ENCODE measurements at places on chromosomes 13 and 19.

DNA sequence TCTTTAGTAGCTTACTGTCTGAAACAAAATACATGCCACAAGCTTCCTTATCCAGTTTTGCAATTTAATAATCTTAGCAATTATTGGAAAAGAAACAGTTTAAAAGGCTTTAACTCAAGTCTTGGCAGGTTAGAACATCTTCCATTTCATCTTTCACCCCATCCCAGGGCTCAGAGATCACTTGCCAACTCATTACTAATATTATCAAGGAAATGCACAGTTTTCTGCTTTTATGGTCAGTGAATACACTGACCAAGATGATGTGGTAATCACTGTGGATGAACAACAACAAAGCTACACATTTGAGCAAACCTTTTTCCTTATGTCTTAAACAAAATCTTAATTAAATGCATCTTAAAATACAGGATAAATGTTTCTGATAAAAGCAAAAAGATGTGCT is 48.0 kb upstream of the ITM2B start:
- no peak for DNase-seq

GRCh38 chr19:30428844-30429243 is 56.7 kb downstream of the ZNF536 start:
- no peak for DNase-seq

DNA sequence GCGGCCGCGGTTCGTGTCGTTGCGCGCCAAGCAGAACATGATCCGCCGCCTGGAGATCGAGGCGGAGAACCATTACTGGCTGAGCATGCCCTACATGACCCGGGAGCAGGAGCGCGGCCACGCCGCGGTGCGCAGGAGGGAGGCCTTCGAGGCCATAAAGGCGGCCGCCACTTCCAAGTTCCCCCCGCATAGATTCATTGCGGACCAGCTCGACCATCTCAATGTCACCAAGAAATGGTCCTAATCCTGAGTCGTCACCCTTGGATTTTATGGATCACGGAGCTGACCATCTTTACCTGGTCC is 475 bp downstream of the MRPL57 start:
- no peak for DNase-seq

DNA sequence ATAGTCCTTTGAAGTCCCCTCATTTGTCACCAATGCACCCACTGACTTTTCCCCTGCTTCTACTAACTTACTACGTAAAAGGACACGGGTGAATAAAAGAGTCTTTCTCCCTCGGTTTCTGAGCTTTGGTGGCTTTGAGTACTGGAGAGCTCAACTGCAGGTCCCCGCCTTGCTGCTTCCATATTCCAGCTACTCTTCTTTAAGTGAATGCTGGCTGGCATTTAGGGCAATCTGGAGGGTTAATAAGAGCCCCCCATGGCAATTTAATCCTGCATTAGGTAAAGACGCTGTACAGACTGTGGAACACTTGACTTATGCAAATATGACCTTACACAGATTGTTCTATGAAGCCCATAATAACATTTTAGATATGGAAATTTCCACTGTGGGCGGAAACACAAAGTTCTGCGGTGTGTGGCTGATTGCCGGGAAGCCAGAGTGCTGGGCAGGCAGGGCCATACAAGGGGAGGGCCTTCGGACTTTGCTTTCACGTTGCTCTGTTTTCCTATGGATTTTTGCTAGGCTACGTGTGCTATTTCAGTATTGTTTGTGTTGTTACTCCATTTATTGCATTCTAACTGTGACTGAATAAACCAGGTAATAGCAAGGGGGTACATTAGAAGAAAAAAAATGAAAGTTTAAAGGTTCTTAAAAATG is 97.5 kb downstream of the SLC10A2 start:
- no peak for DNase-seq

GRCh38 chr13:77389625-77390000 is 62.7 kb upstream of the MYCBP2 start:
- no peak for DNase-seq

- no peak for DNase-seq
Measured at GRCh38 chr19:7550987-7551761, 15.7 kb downstream of the PNPLA6 start.

DNA sequence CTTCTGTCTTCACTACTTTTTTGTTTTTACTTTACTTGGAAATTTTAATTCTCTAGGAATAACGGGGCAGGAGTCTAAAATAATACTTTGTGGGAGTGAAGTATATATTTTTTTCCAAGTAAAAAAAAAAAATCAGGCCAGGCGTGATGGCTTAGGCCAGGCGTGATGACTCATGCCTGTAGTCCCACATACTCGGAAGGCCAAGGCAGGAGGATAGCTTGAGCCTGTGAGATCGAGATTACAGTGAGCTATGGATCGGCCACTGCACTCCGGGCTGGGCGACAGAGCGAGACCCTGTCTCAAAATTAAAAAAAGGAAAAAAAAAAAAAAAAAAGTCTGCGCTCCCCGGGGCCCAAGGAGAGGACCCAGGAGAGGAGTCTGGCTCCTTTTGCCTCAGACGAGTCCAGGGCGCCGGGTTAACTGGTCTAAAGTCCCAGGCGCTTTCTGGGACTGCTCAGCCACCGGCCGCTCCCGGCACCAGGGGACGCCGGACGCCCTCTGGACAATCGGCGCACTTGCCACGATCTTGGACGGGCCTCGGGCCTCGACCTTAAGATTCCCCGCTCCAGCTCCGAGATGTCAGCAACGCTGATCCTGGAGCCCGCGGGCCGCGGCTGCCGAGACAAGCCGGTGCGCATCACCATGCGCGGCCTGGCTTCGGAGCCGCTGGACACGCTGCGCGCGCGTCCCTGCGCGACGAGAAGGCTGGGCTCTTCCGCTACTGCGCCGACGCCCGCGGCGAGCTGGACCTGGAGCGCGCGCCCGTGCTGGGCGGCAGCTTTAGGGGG is 2.7 kb upstream of the ZFP82 start:
- peak; percentile 8 for DNase-seq

DNA sequence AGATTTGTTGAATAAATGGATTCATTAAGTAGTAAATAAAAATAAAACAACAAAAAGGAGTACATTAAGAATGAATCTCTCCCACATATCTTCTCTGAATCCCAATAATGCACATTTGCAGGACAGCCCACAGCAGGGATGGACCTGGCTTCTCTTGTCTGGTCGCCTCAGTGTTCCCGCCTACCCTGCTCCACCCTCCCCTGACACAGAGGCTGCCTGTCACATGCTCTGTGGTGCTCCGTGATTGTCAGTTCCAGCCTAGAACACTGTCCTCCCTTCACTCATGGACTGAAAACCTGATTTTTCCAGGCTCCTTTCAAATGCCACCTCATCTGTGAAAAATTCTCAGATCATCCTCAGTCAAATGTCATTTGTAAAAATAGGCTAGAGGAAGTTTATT is 94.5 kb upstream of the GPR12 start:
- DNase-seq, result no peak

- no peak for DNase-seq
Measured at GRCh38 chr13:24275041-24275440, 34.3 kb upstream of the C1QTNF9 start.

DNA sequence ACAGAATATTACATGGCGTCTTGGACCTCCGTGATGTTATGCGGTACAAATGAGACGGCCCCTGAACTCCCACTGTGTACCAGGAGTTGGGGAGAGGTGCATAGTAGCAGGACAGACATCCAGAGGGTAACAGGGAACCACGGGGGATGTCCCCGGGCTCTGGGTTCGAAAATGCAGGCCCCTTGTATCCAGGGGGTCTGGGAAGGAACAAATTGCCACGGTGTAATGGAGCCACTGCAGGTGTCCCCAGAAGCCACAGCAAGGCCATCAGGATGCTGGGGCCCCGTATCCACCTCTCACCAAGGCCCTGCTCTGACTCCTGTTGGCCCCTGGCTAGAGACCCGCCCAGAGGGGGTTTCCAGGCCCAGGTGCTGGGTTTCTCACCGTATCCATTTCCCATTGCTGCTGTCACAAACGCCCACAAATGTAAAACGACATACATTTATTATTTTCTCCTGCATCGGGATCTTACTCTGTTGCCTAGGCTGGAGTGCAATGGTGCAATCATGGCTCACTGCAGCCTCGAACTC is 77.8 kb downstream of the INSR start:
- no peak for DNase-seq

DNA sequence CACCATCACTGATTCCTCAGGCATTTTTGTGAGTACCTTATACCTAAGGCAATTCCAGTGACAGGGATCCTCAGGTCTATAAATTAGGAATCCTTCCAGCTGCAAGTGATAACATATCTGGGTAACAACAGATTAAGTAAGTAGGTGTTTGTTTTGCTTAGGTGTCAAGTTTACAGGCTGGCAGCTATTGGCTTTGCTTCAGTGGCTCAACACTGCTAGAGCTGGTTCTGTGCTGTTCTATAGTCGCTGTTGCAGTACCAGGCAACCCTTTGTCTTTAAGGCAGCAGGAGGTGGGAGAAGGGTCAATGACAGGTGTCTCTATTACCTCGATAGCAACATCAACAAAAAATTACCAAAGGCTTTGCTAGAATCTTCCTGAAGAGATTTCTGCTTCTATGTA is 27.0 kb downstream of the SLC10A2 start:
- DNase-seq, result no peak

- no peak for DNase-seq
Measured at GRCh38 chr19:17949956-17950309, 17.0 kb upstream of the KCNN1 start.

- no peak for DNase-seq
Measured at GRCh38 chr13:114027046-114027715, 53.3 kb upstream of the C13orf46 start.

- no peak for DNase-seq
Measured at GRCh38 chr13:30362869-30363268, 55.5 kb upstream of the KATNAL1 start.

DNA sequence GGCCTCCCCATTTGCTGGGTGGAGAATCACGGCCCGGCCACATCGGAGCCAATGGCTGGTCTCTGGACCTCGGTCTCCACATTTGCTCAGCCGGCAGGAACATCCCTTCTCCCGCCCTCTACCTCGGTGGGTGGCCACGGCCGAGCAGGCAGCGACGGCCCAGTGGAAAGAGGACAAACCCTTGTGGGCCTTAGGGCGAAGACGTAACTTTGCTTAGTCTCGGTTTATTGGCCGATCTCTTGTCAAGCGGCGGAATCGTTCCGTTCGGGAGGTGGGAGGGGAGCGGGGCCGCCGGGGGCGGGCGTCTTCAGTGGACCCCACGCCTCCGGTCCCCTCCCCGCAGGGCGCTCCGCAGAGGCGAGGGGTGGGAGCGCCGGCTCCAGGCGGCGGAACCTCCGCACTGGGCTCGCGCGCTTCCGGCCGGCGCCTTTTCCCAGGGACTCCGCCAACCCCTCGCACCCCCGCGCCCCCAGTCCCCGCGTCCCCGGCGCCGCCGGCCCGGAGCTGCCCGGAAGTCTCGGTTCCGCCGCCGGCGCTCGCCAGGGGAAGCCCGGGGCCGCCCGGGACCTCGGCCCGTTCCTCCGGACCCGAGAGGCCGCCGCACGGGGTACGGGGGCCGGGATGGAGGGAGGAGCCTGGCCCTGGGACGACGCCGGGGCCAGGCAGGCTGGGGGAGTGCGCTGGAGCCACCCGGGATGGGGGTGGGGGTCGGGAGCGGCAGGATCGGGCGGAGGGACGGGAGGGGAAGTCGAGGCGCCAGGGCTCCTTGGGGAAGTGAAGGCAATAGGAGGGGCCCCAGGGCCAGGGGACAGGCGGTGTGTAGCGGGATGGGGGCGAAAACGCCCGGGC is at the start of gene ZNF580:
Gene ZNF580, plus strand, starts transcription at position 426 of the 849 bp plus-strand sequence. CDS start 1,507 bp downstream, outside the sequence.
- DNase-seq, result peak; percentile 51

DNA sequence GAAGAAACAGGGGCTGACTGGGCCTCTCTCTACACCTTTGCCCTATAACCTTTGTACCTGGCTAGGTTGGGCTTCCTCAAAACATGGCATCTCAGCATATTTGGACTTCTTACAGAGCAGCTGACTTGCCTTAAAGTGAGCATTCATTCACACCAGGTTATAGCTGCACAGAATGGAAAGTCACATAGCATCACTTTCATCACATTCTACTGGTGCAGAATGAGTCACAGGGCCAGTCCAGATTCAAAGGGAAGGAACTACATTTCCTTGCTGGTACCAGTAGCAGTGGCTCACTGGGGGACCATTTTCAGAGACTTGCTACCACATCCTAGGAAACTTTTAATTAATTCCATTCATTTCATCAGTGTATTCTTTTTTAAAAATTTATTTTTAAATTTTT is 20.3 kb upstream of the TPTE2 start:
- DNase-seq, result no peak

DNA sequence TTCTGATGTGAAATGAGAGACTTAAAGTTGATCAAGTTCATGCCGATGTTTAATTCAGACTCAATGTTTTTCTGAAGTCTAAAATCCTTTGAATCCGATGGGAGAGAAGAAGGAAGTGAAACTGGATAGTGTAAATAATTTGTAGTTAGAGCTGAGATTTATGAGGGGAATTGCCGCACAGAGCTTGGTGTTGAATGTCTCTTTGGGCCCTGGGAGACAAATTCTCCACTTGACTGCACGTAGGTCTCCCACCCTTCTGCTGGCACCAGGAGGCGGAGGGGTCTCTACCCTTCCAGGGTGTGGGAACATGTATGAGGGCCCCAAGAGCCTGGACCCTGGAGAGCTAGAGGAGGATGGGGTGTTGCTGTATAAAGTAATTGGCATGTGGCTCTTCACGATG is 140.8 kb upstream of the SERP2 start:
- DNase-seq, result no peak

DNA sequence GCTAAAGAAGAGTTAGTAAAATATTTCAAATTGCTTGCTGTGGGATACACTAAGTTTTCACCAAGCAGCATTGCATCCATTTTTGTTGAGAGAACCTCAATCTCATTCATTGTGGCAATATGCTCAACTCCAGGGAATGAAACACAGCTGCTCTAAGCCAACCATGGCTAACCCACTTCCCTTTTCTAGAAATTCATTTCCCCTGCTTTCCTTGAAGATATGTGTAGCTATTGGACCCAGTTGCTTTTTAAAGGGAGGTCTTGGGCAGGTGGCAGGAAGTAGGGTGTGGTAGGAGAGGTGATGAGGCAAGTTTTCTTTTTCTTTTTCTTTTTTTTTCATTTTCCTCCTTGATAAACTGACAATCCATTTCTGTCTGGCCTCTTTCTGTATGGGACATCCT is 452.2 kb downstream of the FGF14 start:
- DNase-seq, result no peak

All from activated T-helper 2 cell treated with anti-CD3 and anti-CD28 coated beads, Interferon-gamma antibody, Interleukin-2, Interleukin-4, amounts not matched to agents 10 μg/mL and 5 μg/mL and 100 μg/mL, durations not matched to agents 14 hours and 24 hours and 36 hours (primary cell).